Mesendoderm (in vitro differentiated cells): ENCODE measurements at places on chromosomes 5 and 9.

GRCh38 chr5:135276151-135276550, 122.9 kb downstream of the MACROH2A1 start:
- no peak overlapping the region for H3K27ac ChIP-seq
- H3K4me1 ChIP-seq, result no peaks in the 10 kb centered on the region
- no peaks in the 10 kb centered on the region for H3K27me3 ChIP-seq
- DNase-seq, result no peak
- H3K36me3 ChIP-seq, result no peaks in the 10 kb centered on the region

DNA sequence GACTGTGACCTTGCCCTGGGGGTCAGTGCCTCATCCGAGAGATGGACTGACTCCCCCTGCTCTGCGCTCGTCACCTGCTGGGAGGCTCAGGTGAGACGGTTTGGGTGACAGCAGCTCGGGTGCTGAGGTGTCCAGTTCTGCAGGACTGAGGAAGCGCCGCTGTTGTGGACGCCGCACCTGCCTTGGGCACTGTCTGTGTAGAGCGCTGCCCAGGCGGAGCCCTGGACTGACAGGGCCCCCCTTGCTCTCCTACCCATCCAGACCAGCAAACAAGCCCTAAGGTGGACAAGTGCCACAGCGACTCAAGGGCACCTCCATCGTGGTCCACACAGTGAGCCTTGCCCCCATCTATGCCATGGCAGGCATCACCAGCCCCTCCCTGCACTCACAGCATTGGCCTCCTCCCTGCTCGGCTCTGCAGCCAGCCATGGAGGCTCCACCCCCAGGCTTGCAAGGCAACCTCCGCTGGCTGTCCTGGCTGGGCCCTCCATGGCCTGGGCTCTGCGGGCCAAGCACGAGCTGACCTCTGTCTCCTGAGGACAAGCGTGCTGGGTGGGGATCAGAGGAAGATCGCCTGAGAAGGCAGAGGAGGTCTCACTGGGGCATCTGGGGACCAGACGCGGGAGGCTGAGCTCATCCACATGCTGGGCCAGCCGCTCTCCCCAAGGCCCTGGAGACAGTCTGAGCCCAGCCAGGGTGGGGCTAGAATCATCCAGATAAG, 87.1 kb upstream of the COL5A1 start:
- no peak overlapping the region for H3K4me3 ChIP-seq
- DNase-seq, result no peak
- H3K36me3 ChIP-seq, result no peaks in the 10 kb centered on the region
- H3K27me3 ChIP-seq, result no peaks in the 10 kb centered on the region
- H3K4me1 ChIP-seq, result no peaks in the 10 kb centered on the region
- no peak overlapping the region for H3K27ac ChIP-seq

DNA sequence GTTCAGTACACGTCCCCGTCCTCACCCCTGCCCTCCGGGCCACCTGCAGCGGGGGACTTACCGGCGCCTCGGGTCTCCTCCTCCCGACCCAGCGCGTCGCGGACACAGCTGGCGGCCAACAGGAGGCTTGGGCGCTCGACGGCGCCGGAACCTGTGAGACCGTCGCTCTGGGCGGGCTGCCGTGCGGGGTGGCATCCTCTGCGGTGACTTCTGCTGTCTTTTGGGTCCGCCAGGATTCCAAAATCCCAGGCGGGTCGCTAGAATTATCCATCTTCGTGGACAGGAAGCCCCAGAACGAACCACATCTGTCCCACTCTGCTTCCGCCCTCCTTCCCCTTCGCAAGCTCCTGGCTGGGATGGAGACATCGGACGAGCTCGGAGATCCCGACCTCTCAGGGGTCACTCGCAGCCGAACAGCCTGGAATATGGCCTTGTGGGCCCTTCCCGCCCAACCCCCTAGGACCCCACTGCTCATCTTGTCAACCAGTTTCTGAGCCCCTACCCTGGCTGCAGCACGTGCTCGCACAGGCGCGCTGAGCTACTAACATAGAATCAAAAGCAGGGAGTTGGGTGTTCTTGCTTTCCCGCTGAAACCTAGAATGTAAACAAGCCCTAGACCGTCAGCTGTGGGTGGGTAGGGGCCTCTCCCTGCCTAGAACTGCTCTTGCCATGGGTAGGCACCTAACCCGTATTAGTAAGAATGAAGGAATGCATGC, 947 bp upstream of the MARCHF3 start:
- no peaks in the 10 kb centered on the region for H3K4me1 ChIP-seq
- no peak for DNase-seq
- no peaks in the 10 kb centered on the region for H3K27me3 ChIP-seq
- peak overlapping the region; percentile 39 for H3K27ac ChIP-seq

DNA sequence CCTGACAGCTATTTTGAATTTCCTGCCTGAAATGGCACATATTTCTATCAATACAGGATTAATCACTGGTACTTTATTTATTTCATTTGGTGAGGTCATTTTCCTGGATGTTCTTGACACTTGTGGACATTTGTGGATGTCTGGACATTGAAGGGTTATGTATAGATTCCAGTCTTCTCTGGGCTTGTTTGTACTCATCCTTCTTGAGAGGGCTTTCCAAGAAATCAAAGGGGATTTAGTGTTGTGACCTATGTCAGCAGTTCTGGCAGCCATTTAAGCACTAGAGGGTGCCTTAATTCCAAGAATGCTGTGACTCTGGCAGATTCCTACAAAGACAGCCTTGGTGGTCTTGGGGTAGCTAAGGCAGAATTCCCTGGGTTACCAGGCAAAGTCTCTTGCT, 259.7 kb downstream of the CSNK1G3 start:
- H3K27ac ChIP-seq, result no peak overlapping the region
- H3K4me3 ChIP-seq, result no peak overlapping the region

DNA sequence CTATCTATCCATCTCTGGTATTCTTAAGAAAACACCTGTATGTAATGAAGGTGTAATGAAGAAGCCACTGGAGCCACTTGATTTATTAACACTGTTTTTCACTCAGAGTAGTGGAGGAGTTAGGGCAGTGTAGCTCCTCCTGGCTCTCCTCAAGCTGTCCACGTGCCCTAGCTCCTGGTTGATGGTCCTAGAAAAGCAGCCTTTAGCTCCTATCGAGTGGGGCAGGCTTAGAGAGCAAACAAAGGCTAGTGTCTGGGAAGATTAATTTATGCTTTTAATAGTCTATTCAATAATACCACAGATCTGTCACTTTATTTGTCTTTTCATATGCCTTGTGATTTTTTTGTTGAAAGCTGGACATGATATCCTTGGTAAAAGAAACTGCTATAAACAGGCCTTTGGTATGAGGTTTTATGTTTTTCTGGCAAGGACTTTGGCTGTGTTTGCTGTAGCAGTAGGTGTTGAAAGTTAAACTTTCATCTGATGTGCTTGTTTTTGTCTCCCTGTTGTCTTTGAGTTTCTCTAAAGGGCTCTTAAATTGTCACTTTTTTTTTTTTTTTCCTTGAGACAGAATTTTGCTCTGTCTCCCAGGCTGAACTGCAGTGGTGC, 141.1 kb downstream of the GCNT1 start:
- no peaks in the 10 kb centered on the region for H3K27me3 ChIP-seq
- H3K4me1 ChIP-seq, result peaks cover 5% of the 10 kb centered on the region
- H3K36me3 ChIP-seq, result no peaks in the 10 kb centered on the region

- no peaks in the 10 kb centered on the region for H3K4me1 ChIP-seq
- DNase-seq, result no peak
- no peaks in the 10 kb centered on the region for H3K27me3 ChIP-seq
- H3K36me3 ChIP-seq, result no peaks in the 10 kb centered on the region
- H3K27ac ChIP-seq, result no peak overlapping the region
Measured at GRCh38 chr9:112050544-112051475, 124.3 kb downstream of the SUSD1 start.

GRCh38 chr5:181204113-181204825, 727 bp downstream of the TRIM7 start:
- no peak overlapping the region for H3K27ac ChIP-seq
- no peak for DNase-seq
- no peaks in the 10 kb centered on the region for H3K4me1 ChIP-seq

DNA sequence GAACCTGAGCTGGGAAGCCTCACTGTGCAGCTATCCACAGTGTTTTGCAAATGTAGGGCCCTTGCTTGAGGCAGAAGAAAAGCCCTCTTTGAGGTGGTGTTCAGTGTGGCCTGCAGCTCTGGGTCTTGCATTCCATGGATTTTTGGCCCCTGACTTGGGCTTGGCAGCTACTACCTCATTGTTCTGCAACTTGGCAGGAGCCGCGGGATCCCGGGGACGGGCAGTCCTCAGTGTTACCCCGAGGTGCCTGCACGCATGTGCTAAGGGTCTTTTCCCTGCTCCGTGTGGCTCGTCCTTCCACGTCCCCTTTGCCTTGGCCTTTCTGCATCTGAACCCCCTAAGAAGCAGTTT, 39.8 kb downstream of the NEK6 start:
- no peak overlapping the region for H3K4me3 ChIP-seq
- no peaks in the 10 kb centered on the region for H3K4me1 ChIP-seq
- no peaks in the 10 kb centered on the region for H3K36me3 ChIP-seq
- H3K27me3 ChIP-seq, result no peaks in the 10 kb centered on the region
- H3K27ac ChIP-seq, result no peak overlapping the region

DNA sequence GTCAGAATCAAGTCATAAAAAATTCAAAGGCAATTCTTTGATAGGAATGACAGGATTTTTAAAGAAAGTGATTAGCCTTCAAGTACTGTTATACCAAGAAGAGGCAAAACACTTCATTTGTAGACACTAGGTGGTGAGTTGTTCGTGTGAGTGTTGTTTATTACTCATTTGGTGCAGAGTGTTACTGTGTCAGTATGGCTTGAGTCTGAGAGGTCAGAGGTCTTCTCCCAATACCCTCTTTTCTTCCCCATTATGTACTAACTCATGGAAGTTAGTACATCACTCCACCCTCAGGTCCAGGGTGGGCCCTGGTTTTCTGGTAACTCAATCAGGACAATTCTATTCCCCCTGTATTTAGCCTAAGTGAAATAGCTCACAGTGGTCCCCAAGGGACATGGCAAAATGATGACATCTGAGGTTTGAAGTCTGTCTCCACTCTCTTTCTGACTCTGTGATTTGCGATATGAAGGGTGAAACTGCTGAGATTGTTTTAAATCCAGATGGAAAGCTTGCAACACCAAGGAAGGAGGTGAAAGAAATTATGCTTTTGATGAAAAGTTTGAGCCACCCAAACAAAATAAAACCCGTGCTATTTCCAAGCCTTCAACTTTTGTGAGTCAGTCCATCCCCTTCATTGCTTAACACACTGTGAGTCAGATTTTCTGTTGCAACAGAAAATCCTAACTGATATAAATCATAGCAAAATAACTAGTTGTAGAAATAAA, 56.8 kb downstream of the NUDT12 start:
- H3K36me3 ChIP-seq, result no peaks in the 10 kb centered on the region
- DNase-seq, result no peak
- no peaks in the 10 kb centered on the region for H3K27me3 ChIP-seq
- H3K4me3 ChIP-seq, result no peak overlapping the region
- no peaks in the 10 kb centered on the region for H3K4me1 ChIP-seq

- H3K27ac ChIP-seq, result no peak overlapping the region
- DNase-seq, result peak; percentile 55
- no peak overlapping the region for H3K4me3 ChIP-seq
- H3K27me3 ChIP-seq, result no peaks in the 10 kb centered on the region
- H3K36me3 ChIP-seq, result no peaks in the 10 kb centered on the region
Measured at GRCh38 chr5:169811680-169812079, 168.6 kb downstream of the INSYN2B start.

GRCh38 chr5:146586752-146587151, 70.8 kb upstream of the GPR151 start:
- no peak for DNase-seq
- no peaks in the 10 kb centered on the region for H3K36me3 ChIP-seq
- H3K4me1 ChIP-seq, result no peaks in the 10 kb centered on the region
- no peak overlapping the region for H3K27ac ChIP-seq
- no peak overlapping the region for H3K4me3 ChIP-seq

DNA sequence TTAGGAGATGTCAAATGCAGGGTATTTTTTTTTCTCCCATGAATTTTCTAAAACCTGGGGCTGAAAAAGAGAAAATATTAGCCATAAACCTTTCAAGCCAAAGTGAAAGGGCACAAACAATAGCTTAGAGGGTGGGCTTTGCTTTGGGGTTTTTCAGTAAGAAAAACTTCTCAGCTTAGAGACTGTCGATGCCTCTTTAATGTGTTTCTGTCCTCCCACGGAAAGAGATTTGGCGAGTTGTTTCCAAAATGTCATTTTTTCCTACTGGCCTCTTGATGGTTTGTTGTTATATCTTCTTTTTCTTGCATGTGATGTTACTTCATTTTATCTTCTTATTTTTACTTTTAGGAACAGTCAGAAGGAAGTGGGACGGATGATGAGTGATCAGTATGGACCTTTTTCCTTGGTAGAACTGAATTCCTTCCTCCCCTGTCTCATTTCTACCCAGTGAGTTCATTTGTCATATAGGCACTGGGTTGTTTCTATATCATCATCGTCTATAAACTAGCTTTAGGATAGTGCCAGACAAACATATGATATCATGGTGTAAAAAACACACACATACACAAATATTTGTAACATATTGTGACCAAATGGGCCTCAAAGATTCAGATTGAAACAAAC, 177.3 kb downstream of the SMARCA2 start:
- no peak overlapping the region for H3K4me3 ChIP-seq
- no peak for DNase-seq
- H3K4me1 ChIP-seq, result no peaks in the 10 kb centered on the region

GRCh38 chr5:155750101-155750500, 576.9 kb upstream of the SGCD start:
- no peak overlapping the region for H3K27ac ChIP-seq
- no peak overlapping the region for H3K4me3 ChIP-seq
- H3K36me3 ChIP-seq, result no peaks in the 10 kb centered on the region
- H3K4me1 ChIP-seq, result no peaks in the 10 kb centered on the region
- no peaks in the 10 kb centered on the region for H3K27me3 ChIP-seq
- no peak for DNase-seq

- H3K36me3 ChIP-seq, result no peaks in the 10 kb centered on the region
- H3K4me1 ChIP-seq, result no peaks in the 10 kb centered on the region
- H3K4me3 ChIP-seq, result no peak overlapping the region
- peak; percentile 14 for DNase-seq
- H3K27ac ChIP-seq, result no peak overlapping the region
- no peaks in the 10 kb centered on the region for H3K27me3 ChIP-seq
Measured at GRCh38 chr5:96381526-96381925, 51.5 kb downstream of the PCSK1 start.

GRCh38 chr5:24351285-24351684, 293.5 kb downstream of the CDH10 start:
- no peaks in the 10 kb centered on the region for H3K27me3 ChIP-seq
- no peaks in the 10 kb centered on the region for H3K4me1 ChIP-seq
- no peak overlapping the region for H3K4me3 ChIP-seq
- H3K27ac ChIP-seq, result no peak overlapping the region
- H3K36me3 ChIP-seq, result no peaks in the 10 kb centered on the region

GRCh38 chr9:136311051-136312008, 7.4 kb upstream of the CCDC187 start:
- no peak overlapping the region for H3K4me3 ChIP-seq
- no peaks in the 10 kb centered on the region for H3K36me3 ChIP-seq
- no peak overlapping the region for H3K27ac ChIP-seq
- DNase-seq, result no peak
- no peaks in the 10 kb centered on the region for H3K27me3 ChIP-seq

- H3K4me1 ChIP-seq, result no peaks in the 10 kb centered on the region
- H3K36me3 ChIP-seq, result no peaks in the 10 kb centered on the region
- no peak overlapping the region for H3K4me3 ChIP-seq
- DNase-seq, result no peak
- no peak overlapping the region for H3K27ac ChIP-seq
- no peaks in the 10 kb centered on the region for H3K27me3 ChIP-seq
Measured at GRCh38 chr9:9719373-9720112, 893.3 kb downstream of the PTPRD start.

- H3K36me3 ChIP-seq, result no peaks in the 10 kb centered on the region
- H3K4me3 ChIP-seq, result no peak overlapping the region
- H3K27ac ChIP-seq, result no peak overlapping the region
- H3K4me1 ChIP-seq, result peaks cover 7% of the 10 kb centered on the region
Measured at GRCh38 chr5:174832025-174832424, 107.6 kb downstream of the MSX2 start.
